Pons (tissue), 1 donor: ENCODE measurements at places on chromosomes 16 and 17.

- DNase-seq = peak; percentile 18
Observed at GRCh38 chr16:89155184-89155679, 16.3 kb upstream of the CDH15 start.

DNA sequence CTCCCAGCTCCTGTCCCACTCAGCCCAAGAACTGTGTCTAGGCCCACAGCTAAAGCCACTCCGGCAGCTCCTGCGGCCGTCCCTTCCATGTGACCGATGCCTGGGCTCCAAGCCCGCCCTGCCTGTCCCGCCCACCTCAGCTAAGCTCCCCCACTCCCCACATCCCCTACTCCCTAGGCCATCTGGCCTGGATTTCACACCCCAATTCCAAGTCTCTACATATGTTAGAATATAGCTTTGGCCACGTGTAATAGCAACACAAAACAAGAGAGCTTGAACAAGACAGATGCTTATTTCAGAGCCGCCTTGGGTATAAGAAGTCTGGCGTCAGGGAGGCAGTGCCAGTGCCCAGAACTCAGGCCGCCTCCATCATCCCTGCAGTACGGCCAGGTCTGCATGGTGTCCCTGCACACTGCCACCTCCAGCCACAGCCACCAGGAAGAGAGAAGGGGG lies 30.0 kb upstream of the USP22 start:
- DNase-seq = no peak

- no peak for DNase-seq
Observed at GRCh38 chr17:72165867-72166439, 45.1 kb downstream of the SOX9 start.

- no peak for DNase-seq
Observed at GRCh38 chr17:6069539-6070429, at the start of gene WSCD1. Gene WSCD1 (plus strand): TSS chr17:6070379. CDS start chr17:6080659, 10,280 bp downstream.

DNA sequence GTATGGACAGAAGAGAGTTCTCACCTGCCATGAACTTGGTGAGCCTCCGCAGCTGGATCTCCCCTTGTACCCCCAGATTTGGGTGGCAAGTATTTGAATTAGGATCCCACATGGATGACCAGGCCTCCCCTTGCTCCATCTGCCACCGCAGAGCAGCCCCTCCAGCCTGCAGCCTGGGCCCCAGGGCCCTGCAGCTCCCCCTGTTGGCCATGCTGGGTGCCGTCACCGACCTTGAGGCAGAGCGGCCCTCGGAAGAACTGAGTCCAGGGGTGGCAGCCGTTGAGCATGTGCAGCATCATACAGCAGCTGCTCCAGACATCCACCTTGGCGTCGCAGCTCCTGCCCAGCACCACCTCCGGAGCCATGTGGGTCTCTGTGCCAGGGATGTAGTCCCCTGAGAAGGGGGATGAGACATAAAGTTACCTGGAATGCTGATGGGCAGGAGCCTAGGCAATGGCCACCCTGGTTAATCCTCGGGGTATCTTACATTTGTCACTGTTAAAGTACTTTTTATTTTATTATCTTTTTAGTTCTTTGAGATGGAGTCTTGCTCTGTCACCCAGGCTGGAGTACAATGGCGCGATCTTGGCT lies 9.0 kb upstream of the SPATA32 start:
- DNase-seq = no peak

- DNase-seq = no peak
Observed at GRCh38 chr17:29615048-29615385, 7.7 kb downstream of the CORO6 start.

GRCh38 chr17:50482110-50482509 lies 3.5 kb downstream of the RSAD1 start:
- DNase-seq = no peak

DNA sequence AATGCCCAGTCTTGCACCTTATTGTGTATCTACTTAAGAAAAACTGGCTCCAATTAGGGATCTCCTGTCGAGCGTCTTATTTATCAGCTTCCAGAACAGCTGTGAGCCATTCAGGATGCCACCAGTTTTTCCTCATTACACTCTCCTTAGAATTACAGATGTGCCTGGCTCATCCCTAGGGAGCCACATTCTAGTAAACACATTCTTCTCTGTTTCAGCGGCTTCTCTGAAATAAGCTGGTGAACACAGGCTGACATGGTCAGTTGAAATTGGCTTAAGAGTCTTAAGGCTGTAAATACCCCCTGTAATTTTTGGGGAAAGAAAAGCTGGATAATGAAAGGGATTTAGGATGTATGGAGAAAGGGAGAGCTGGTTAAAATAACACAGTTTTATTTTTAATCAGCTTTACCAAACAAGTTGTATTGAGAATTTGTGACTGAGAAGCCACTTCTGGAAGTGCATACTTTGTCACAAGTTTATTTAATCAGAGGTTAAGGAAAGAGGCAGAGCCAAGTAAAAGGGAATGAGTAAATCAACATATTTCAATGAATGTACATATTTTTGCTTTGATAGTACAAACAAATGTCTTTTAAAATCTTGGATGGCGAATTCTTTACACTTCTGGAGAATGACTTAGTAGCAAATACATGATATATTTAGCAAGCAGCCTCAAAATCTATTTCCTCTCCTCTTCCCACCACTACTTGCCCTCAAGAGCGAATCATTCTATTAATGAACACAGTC lies 562.0 kb upstream of the GOT2 start:
- DNase-seq = no peak

DNA sequence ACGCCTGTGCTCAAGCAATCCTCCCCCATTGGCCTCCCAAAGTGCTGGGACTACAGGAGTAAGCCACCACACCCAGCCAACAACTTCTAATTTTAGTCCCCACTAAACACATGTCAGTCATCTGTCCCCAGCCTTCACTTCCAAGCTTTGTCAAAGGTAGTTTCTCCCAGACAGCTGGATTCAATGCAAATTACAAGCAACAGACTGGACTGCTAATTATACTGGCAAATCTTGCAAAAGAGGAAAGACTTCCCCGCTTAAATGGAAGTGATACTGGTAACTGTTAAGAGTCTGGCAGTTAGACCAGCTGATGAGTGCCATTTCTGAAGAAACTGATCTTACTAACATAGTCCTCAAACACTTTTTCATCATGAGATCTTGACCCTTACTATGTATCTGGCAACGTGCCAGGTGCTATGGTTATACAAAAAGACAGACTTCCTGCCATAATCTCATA lies 8.2 kb upstream of the GGA2 start:
- peak; percentile 50 for DNase-seq

- no peak for DNase-seq
Observed at GRCh38 chr16:68492543-68493411, 44.5 kb upstream of the SMPD3 start.

DNA sequence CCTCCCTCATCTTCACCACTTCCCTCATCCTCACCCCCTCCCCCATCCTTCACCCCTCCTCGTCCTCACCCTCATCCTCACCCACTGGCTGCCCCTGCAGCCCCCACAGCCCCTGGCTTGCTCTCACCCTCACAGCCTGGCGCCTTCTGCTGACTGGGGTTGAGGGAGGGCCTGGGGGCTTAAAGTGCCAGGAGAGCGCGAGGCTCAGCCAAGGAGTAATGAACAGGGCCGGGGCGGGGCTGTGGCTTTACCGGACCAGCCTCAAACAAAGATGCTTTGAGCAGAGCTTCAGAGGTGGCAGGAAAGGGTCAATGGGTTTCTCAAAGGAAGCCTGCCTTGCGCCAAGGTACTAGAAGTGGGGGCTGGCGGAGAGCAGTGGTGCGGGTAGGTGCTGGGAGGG lies at the start of gene PRSS33:
TSS of gene PRSS33 (minus strand) at position 155 of the 400 bp plus-strand sequence. CDS start 1,013 bp downstream, outside the sequence.
- DNase-seq = no peak

DNA sequence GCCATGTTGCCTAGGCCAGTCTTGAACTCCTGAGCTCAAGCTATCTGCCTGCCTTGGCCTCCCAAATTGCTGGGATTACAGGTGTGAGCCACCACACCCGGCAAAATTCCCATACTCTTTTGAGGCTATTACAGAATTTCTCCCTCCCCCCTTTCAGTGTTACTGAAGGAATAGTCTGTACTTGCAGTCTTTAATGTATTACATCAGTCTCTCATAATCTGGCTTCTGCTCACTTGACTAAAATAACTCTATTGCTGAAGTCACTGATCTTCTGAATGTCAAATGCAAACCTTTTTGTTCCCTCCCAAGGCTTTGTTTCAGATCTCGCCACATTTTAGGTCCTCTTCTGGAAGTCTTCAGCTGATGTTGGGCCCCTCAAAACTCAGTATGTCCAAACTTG lies 51.8 kb downstream of the TNRC6A start:
- DNase-seq = no peak

GRCh38 chr16:4768549-4769305 lies 1.8 kb upstream of the ZNF500 start:
- peak; percentile 94 for DNase-seq

DNA sequence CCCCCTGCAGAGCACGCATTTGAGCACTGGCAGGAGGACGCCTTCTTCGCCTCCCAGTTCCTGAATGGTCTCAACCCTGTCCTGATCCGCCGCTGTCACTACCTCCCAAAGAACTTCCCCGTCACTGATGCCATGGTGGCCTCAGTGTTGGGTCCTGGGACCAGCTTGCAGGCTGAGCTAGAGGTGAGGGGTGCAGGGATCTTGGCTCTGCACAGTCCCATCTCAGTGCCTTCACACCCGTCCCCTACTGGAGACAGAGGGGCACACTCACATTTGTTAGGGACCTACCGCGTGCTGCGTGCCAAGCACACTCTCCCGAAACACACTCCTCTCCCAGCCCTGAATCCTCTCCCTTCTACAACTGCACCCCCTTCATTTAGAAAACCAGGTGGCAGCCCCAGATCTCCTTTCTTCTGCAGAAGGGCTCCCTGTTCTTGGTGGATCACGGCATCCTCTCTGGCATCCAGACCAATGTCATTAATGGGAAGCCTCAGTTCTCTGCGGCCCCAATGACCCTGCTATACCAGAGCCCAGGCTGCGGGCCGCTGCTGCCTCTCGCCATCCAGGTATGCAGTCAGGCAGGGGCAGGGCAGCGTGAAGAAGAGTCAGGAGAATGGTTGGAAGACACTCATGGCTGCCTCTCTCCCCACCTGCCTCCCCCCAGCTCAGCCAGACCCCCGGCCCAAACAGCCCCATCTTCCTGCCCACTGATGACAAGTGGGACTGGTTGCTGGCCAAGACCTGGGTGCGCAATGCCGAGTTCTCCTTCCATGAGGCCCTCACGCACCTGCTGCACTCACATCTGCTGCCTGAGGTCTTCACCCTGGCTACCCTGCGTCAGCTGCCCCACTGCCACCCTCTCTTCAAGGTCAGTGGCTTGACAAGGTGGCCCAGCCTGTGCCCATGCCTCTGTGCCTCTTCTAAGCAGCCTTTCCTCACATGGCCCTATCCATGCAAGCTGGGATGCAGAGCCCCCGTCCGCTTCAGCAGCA lies 6.3 kb downstream of the ALOX15B start:
- DNase-seq = no peak

GRCh38 chr16:84806256-84806889 lies 13.4 kb upstream of the CRISPLD2 start:
- DNase-seq = peak; percentile 19

DNA sequence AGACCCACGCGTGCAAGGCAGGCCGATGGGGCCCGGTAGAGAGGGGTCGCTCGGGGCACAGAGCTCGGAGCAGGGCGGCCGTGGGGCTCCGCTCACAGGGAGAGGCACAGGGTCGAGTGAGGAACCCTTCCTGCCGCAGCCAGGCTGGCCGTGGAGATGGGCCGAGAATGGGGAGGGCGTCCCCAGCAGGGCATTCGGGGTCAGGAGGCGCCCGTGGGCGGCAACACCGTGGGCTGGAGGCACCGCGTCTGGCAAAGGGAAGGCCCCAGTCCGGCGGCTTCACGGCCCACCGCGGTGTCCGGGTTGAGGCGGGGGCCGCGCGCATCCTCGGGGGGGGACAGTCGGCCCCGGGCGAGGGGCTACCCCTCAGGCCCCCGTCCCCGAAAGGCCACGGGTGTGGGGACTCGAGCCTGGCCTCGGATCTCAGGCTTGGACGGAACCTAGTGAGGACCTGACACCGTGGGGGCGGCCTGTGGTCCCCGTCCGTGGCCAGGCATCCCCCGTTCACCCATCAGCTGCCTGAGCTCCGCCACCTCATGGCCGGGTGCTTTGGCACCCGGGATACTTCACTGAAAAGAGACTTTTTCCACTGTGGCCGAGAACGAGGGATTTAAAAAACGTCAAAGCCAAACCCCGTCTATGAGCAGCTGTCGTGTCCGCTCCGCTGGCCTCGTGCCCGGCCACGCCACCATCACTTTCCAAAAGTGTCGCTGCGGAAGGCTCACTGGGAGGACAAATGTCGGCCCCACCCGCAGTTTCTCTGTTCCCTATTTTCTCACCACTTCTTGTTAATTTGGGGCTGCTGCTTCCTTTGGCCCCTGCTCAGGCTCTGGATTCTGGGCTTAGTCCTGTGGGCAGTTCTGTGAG lies 73.6 kb downstream of the METRNL start:
- peak; percentile 27 for DNase-seq

DNA sequence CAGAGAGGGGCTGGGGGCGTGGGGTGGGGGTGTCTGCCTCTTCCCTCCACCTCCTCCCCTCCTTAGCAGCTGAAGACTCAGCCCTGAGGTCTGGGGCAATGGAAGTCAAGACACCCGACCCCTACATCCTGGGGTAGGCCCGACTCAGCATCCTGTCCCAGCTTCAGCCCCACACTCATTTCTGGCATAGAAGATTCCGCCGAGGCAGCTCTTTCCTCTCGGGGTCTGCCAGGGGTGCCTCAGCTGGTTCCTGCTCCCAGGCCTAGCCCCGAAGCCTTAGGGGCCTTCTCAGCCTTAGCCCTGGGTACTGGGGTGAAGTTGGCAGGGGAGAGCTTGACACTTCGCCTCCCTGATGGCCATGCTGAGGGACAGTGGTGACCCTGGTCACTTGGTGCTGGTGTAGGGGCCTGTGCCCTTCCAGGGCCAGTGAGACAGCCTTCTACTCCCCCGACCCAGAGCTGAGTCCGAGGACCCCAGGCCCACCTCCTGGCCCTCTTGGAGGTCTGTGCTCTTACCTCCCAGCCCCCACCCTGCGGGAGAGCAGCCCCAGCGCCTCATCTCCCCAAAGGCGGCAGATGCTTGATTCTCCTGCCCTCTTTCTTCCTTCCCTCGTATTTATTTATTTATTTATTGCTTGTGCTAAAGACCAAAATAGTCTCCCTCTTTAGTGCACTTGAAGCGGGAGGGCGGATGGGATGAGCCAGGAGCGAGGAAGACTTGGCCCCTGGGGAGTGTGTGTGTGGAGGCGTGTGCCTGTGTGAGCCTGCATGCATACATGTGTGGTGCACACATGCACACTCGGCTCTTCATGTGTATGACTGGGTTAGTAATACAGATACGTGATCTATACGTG lies 42.5 kb downstream of the KCNJ12 start:
- no peak for DNase-seq

- DNase-seq = peak; percentile 32
Observed at GRCh38 chr17:30292286-30292858, 628 bp upstream of the BLMH start.
